ENCODE measurements at places on chromosomes 2 and 18.

- no peak for DNase-seq
Measured at GRCh38 chr2:98205889-98206288, 118.9 kb downstream of the VWA3B start.

GRCh38 chr2:74873012-74873665, 39.2 kb downstream of the HK2 start:
- no peak for DNase-seq

- no peak for DNase-seq
Measured at GRCh38 chr18:36493349-36494159, 196.0 kb downstream of the FHOD3 start.

- DNase-seq: no peak
Measured at GRCh38 chr18:76720683-76721082, 101.7 kb upstream of the ZNF236 start.

- no peak for DNase-seq
Measured at GRCh38 chr18:79504034-79504433, 108.3 kb downstream of the NFATC1 start.

DNA sequence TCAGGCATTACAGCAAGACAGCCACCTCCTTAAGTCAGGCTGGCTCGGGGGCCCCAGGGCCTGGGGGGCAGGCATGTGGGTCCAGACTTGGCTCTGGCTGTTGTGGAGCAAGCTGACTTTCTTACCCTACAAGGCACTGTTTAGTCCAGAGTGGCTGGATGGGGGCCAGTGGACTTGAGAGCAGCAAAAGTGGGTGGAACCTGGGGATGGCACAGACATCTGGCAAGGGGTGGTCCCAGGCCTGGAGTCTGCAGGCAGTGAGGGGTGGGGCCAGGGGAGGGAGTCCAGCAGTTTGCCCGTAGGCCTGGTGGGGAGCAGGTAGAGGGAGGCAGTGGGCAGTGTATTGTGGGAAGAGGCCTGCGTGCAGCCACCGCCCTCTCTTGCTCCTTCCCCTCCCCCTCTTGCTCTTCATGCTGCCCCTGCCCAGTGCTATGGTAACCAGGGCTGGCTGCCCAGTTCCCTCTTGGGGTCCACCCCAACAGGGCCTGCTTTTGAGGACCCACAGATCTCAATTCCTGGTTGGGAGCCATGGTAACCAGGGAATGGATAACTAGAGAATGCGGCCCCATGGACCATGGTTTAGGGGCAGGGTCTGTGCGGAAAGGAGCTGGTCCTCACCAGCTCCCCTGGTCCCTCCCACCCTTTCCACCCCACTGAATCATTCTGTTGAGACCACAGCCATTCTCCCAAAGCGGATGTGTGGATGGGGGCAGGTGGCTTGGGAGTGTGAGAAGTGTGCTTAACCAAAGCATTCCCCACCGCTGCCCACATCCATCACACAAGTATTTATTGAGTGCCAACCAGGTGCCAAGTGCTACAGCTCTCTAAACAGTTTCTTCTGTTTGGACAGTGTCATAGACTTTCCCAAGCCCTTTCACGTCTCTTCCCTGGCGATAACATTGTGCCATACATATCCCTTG, 19.3 kb downstream of the SPEG start:
- no peak for DNase-seq

- DNase-seq: peak; percentile 56
Measured at GRCh38 chr2:217789003-217789735, 213.6 kb downstream of the TNS1 start.

- DNase-seq: no peak
Measured at GRCh38 chr2:190910341-190911136, 29.9 kb downstream of the GLS start.
